Fibroblast of lung (primary cell): ENCODE measurements at places on chromosomes 2 and 18. TPM values are rescaled to one million over a fixed set of nuclear protein-coding genes. Genes with fewer than 3 reads are reported as not detected.

- DNase-seq, result peak; percentile 22
These were observed 201.5 kb upstream of the ZSWIM2 start for GRCh38 chr2:187050409-187050998.

- no peak for DNase-seq
These were observed 189.4 kb downstream of the ARL4C start for GRCh38 chr2:234307322-234307961.

DNA sequence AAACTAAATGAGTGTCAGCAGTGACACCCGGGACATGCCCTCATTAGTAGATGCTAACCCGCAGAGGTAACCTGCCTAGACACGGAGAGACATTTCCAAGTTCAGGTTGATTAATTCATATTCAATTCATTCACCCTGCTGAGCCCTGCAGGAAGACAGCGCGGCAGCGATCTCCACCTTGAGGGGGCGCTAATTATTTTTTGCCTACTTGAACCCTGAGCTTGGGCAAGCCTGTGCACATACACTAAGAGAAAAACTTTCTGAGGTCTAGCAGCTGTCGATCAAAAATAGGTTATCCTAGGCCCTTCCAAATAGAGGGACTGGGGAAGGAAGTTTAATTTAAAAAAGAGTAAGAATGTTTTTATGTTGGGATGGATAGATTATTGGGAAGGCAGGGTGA, 1.3 kb upstream of the LYPD6 start:
- DNase-seq, result peak; percentile 6

GRCh38 chr2:131023758-131024157, 69.5 kb downstream of the FAM168B start:
- no peak for DNase-seq

- DNase-seq, result no peak
These were observed 80.9 kb downstream of the SLC25A12 start for GRCh38 chr2:171813126-171813525.

DNA sequence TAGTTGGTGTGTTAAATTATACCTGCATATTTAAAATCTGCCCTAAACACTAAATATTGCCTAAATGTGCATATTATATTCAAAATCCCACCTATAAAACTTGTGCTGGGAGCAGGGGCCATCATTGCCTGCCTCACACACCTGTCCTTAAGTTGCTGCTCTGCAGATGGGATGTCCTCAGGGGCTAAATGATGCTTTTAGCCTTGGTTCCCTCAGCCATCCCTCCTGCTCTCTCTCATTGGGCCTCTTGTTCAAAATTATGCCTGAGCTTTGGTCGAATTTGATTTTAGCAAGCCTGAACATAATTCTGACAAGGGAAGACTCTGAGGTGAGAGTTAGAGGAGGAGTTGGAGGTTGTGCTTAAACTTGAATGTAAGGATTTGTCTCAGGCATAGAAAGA, 318.3 kb upstream of the RAB12 start:
- no peak for DNase-seq

- DNase-seq, result peak; percentile 49
These were observed 442.3 kb downstream of the GRB14 start for GRCh38 chr2:164178835-164179465.

The PSD4 gene
- 2.6 and 6.1 TPM in 2 replicates for total RNA-seq

The CROCC2 gene
- 0.33 and 0.51 TPM in 2 replicates for total RNA-seq

The PAIP2B gene
- total RNA-seq, result 1.2 and 1.5 TPM in 2 replicates
